Stimulated activated CD8-positive, alpha-beta memory T cell treated with anti-CD3 and anti-CD28 coated beads, Interleukin-12 subunit alpha, Interleukin-12 subunit beta, amount 100 ng/mL, for 1 hour (primary cell): ENCODE measurements at places on chromosomes 13 and 19.

- no peak for DNase-seq
Measured at GRCh38 chr13:30429721-30430694, 7.7 kb downstream of the UBE2L5 start.

DNA sequence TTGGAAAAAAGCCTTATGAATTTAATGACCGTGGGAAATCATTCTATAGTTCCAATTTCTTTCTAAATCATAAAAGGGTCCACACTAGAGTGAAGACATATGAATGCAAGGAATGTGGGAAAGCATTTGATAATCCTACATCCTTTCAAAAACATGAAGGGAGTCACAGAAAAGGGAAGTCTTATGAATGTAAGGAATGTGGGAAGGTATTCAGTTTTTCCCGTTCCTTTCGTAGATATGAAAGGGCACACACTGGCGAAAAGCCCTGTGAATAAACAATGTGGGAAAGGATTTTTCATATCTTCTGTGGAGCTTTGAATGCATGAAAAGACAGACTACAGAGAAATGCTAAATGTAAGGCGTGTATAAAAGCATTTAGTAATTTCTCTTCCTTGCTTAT lies 27.0 kb downstream of the ZNF20 start:
- no peak for DNase-seq

GRCh38 chr13:66853564-66853963 lies 376.6 kb downstream of the PCDH9 start:
- DNase-seq = no peak

DNA sequence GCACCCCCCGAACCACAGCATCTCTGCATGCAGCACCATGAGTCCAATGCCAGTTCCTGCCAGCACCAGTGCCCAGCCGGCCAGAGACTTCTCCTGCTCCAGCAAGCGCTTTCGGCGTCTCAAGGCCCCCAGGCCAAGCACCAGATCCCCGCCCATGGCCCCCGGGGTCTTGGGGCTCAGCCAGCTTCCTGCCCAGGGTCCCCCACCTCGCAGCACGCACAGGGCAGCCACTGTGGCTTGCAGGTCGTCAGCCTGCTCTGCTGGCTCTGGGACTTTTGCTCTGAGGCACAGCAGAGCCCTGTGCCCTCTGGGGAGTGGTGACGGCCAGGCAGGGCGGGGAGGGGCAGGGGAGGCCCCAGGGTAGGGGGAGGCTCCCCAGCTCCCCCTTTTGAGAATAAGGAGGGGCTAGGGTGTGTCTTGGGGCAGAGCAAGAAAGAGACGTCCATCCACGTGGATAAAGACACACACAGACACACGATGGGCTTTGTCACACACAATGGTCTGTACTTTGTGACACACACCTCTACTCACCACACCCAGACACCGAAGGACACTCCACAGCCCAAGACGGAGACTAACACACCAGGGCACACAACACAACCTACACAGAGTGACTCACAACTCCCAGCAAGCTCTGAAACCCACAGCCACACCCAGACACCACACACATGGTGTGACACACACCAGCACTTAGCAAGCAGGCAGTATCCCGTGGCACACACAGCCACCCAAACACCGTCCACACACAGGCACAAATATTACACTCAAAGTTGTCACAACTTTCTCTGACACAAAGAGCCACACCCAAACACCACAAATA lies at the start of gene KCNN4:
Gene KCNN4, minus strand, starts transcription at position 268 of the 820 bp plus-strand sequence. Its CDS starts 112 bp downstream, at position 156.
- DNase-seq = no peak

GRCh38 chr13:37602733-37603381 lies 4.3 kb upstream of the POSTN start:
- DNase-seq = no peak

DNA sequence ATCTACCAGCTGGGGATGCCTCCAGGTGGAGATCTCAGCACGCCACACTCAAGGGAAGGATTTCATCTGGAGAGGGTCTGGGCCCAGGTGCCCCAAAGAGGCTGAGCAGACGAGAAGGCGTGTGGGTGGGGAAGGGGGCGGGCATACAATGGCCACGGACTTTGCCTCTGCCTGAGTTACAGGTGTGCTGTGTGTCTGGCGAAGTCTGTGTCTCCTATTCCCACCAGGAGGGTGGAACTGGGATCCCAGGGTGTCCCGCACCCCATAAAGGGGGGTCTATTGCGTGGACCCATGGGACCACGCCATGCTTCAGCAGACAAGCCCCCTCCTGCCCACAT lies 3.6 kb downstream of the TLE2 start:
- no peak for DNase-seq

DNA sequence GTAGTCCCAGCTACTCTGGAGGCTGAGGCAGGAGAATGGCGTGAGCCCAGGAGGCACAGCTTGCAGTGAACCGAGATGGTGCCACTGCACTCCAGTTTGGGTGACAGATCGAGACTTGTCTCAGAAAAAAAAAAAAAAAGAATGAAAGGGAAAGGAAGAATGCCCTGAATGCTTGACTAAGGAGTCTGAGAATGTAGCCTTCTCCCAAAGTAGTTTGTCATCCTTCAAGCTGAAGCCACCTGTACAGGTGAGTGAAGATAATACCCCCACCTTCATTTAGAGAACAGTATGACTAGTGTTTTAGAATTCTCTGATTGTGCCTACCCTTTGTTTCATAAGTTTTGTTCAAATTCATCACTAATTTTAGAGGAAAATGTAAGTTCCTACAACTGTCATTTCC lies 5.9 kb downstream of the RCBTB1 start:
- DNase-seq = no peak

DNA sequence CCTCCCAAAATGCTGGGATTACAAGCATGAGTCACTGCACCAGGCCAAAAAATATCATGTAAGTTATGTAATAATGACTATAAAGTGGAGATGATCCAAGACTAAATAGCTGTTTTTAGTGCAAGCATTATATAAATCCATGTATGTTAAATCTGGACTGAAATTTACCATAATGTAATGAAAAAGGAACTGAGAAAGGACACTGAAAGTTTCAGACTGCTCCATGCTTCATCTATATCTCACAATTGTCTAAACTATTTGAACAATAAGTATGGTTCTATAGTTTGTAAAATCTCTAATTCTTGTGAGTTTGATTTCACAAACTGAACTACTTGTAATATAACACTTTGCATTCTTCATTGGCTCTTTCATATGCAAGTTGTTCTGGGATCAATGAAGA lies 2299.5 kb downstream of the PCDH9 start:
- DNase-seq = no peak

- DNase-seq = no peak
Measured at GRCh38 chr13:85254641-85255040, 544.6 kb downstream of the SLITRK6 start.

- no peak for DNase-seq
Measured at GRCh38 chr13:28707629-28708427, 10.9 kb downstream of the SLC46A3 start.

GRCh38 chr13:23680845-23681669 lies 110.8 kb downstream of the TNFRSF19 start:
- DNase-seq = no peak

GRCh38 chr13:84821261-84821660 lies 939.0 kb upstream of the SLITRK1 start:
- DNase-seq = no peak

DNA sequence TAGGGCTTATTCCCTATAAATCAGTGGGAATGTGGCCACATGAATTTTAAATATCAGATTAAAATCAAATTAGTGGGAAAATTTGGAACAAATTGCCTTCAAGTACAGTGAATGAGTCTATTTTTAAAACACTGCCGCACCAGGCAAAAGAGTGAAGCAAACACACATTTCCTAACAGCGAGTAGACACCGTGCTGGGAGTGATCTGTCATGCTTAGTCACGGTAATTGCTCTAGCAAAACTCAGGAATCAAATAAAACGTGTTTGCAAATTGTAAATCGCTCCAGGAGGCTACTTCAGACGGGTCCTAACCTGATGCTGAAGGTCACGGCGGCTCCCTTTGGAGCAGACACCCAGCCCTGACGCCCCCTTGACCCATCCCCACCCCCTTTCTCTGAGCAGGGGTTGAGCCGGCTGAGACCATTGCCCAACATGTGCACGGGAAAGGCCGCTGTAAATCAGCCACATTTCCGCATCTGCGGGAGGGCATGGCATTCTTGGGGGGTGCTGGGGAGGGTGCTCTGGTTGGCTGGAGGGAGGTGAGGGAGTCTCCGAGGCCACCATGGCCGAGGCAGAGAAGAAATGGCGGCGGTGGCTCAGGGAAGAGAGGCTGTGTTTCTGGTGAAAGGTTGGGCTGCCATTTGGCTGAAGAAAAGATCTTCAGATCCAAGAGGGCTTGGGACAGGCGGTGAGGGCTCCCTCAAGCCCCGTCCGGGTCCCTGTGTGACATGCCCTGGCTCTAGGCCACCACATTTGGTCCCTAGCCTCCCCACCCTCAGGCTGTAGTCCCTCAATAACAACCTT lies 8.9 kb downstream of the CEBPA start:
- DNase-seq = no peak

- no peak for DNase-seq
Measured at GRCh38 chr13:67632590-67632989, 402.5 kb upstream of the PCDH9 start.

- no peak for DNase-seq
Measured at GRCh38 chr13:51271528-51272085, 49.4 kb downstream of the FAM124A start.

DNA sequence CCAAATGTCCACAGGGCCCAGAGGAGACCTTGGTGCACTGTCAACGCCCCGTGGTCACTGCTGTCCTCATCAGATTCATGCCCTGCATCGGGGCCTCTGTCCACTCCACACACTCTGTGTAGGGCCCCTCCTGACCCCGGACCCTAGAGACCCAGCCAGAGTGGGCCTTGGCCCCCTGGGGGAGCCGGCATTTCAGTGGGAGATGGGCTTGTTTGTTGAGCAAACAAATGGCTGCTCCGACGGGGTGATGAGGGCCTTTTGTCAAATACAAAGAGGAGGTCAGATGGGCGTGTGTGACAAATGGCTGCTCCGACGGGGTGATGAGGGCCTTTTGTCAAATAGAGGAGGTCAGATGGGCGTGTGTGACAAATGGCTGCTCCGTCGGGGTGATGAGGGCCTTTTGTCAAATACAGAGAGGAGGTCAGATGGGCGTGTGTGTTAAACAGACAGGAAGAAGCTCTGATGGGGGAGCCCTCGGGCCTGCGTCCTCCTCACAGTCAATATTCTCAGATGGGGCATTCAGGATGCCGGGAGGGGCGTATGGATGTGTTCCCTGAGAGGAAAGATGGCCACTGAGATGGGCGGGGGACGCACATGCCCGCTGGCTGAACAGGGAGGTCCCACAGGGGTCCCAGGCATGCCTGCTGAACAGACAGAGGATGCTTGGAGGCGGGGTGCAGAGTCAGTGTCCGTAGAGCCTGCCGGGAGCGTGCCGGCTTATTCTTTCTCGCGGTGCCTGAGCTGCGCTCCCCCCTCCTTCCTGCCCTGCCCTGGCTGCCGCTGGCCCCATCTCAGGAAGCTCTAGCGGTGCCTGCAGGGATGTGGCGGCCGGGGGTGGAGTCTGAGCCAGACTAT lies 36.3 kb downstream of the SMIM24 start:
- DNase-seq = no peak

DNA sequence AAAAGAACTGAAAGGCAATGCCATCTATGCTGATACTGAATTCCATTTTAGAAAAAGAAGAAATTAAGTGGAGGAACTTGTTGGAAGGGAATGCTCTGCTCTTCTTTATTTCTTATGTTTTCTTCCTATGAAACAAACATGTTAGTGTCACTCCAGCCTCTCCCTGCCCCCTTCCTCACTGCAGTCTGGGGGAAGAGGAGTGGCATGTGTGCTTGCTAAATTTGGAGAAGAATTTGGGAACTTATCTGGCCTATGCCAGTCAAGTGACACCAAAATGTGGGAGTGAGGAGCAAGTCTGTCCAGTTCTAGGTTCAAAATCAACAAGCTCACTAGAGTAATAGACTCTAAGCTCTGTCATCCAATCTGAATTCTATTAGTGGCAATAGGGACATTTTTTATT lies 214.6 kb downstream of the RBM26 start:
- DNase-seq = no peak

GRCh38 chr13:37090912-37091311 lies 14.6 kb downstream of the CSNK1A1L start:
- no peak for DNase-seq

GRCh38 chr13:106140476-106140875 lies 395.0 kb downstream of the EFNB2 start:
- no peak for DNase-seq

GRCh38 chr19:6693681-6694080 lies 23.7 kb upstream of the TNFSF14 start:
- DNase-seq = no peak

DNA sequence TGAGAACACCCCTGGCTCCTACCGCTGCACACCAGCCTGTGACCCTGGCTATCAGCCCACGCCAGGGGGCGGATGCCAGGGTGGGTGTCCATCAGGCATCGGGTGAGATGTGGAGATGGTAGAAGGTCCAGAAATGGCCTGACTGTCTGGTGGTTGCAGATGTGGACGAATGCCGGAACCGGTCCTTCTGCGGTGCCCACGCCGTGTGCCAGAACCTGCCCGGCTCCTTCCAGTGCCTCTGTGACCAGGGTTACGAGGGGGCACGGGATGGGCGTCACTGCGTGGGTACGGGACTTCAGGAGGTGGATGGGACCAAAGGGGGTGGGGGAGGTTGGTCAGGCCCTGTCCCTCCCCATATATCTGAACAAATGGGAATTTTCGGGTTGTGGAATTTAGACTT lies 15.8 kb downstream of the LTBP4 start:
- no peak for DNase-seq

DNA sequence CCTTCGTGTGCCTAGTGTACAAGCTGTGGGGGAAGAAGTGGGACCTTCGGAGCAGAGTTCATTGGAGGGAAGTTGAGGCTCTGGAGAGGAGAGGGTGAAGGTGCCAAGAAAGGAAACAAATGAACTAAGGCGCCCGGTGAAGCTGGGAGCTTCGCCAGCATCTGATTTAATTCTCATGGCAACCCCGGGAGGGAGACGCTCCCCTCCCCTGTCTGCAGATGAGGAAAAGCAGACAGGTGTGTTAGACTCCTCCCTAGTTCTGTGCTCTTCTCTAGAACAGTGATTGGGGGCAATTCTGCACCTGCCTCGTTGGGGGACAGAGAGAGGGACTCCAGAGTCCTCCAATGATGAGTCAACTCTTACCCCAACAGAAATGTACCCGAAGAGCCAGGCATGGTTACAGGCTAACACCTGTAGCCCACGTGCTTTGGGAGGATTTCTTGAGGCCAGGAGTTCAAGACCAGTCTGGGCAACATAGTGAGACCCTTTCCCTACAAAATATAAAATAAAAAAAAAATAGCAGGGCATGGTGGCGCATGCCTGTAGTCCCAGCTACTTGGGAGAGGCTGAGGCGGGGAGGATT lies 4.2 kb downstream of the SSC5D start:
- no peak for DNase-seq

GRCh38 chr13:51524829-51525566 lies 59.3 kb upstream of the WDFY2 start:
- DNase-seq = no peak
